ENCODE measurements at places on chromosomes 6 and 20. TPM values are rescaled to one million over a fixed set of nuclear protein-coding genes. Genes with fewer than 3 reads are reported as not detected.

DNA sequence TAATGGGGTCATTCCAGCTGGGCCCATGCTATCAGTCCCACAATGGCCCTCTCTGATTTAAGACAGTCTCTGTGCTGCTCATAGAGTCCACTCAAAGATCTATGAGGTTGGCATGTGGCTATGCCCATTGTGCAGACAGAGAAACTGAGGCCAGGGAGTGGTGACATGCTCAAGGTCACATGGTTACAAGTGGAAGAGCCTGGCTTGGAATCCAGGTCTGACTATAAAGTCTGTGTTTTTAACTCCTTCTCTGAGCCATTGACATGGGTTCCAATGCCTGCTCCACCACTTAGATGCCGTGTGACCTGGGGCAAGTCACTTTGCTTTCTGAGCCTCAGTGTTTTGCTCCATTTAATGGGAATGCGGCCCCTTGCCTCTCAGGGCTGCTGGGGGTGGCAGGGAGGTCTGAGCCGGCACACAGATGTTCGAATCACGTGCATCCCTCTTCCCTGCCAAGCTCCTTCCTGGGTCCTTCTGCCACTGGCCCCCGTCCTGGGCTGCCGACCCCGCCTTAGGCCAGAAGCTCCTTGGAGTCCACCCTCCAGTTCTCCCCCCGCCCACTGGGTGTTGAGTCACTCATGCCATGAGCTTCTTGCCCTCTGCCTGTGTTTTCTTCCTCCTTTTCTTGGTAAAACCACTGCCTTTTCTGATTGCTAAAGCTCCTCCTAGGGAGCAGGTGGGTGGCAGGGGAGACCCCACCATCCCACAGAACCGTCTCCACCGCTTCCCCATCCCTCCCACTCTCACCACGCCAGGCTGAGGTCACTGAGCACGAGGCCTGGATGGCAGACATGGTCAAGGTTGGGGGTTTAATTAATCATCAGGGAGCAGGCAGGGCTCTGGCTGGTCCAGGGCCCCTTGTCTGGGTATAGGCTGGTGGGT lies 35.7 kb downstream of the CEBPB start:
- H3K4me3 ChIP-seq = no peak overlapping the region
- peaks cover 7% of the 10 kb centered on the region for H3K36me3 ChIP-seq
- H3K27ac ChIP-seq = no peak overlapping the region
- peaks cover 27% of the 10 kb centered on the region for H3K4me1 ChIP-seq
- peak; percentile 24 for DNase-seq

DNA sequence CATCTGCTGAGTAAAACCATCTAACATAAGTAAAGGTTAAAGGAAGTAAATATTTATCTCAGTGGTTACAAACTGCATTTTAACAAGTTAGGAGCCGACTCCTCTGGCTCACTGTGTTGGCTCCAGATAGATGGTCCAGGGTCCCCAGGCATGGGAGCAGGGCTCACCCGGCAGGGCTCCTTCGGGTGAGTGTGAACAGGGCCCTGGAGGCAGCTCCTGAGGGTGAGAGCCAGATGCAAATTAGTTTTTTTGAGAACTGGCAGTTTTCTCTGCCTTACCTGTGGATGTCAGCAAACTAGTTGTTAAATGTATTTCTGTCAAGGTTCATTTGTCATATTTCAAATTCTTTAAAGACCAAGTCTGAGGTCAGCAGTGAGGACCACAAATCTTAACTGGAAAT lies 21.5 kb downstream of the TPBG start:
- no peak overlapping the region for H3K4me3 ChIP-seq
- DNase-seq = no peak
- H3K4me1 ChIP-seq = peaks cover 14% of the 10 kb centered on the region
- no peaks in the 10 kb centered on the region for H3K36me3 ChIP-seq
- H3K27ac ChIP-seq = peak overlapping the region; percentile 14
- no peaks in the 10 kb centered on the region for H3K27me3 ChIP-seq

- no peak overlapping the region for H3K4me3 ChIP-seq
- no peaks in the 10 kb centered on the region for H3K27me3 ChIP-seq
- H3K4me1 ChIP-seq = no peaks in the 10 kb centered on the region
- no peaks in the 10 kb centered on the region for H3K36me3 ChIP-seq
- H3K27ac ChIP-seq = no peak overlapping the region
These were observed 431.8 kb upstream of the MAN1A1 start for GRCh38 chr6:119781365-119781764.

DNA sequence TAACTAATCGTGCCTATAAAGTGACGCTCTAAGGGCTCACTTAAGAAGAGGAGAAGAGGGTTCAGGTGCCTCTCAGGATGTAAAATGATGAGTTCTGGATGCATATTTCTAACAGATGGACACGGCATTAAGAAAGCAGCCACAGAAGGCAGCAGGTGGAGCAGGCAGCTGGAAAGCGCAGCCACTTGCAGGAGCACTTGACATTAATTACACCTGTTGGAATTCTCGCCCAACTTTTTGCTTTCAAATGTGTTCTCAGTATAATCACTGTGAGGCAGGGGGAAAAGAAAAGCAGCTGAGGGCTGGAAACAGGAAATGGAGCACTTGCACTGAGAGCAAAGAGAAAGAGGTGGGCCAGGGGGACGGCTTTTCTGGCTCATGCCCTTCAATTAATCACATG lies 164.2 kb downstream of the NKAIN2 start:
- H3K36me3 ChIP-seq = no peaks in the 10 kb centered on the region
- no peak for DNase-seq
- H3K27ac ChIP-seq = no peak overlapping the region
- no peak overlapping the region for H3K4me3 ChIP-seq

GRCh38 chr6:26213334-26214075 lies 126.3 kb downstream of the HFE start:
- no peak overlapping the region for H3K27ac ChIP-seq
- no peaks in the 10 kb centered on the region for H3K4me1 ChIP-seq
- no peaks in the 10 kb centered on the region for H3K27me3 ChIP-seq
- H3K4me3 ChIP-seq = no peak overlapping the region

C20orf204 gene
- 1.1 TPM for total RNA-seq

RRAGD gene
- 0.49 TPM for total RNA-seq

MEP1A gene
- total RNA-seq = not detected

MRS2 gene
- 21.2 TPM for total RNA-seq

BEND3 gene
- 2.8 TPM for total RNA-seq

LRP11 gene
- 38.1 TPM for total RNA-seq
